ENCODE measurements at places on chromosomes 16 and 17.

DNA sequence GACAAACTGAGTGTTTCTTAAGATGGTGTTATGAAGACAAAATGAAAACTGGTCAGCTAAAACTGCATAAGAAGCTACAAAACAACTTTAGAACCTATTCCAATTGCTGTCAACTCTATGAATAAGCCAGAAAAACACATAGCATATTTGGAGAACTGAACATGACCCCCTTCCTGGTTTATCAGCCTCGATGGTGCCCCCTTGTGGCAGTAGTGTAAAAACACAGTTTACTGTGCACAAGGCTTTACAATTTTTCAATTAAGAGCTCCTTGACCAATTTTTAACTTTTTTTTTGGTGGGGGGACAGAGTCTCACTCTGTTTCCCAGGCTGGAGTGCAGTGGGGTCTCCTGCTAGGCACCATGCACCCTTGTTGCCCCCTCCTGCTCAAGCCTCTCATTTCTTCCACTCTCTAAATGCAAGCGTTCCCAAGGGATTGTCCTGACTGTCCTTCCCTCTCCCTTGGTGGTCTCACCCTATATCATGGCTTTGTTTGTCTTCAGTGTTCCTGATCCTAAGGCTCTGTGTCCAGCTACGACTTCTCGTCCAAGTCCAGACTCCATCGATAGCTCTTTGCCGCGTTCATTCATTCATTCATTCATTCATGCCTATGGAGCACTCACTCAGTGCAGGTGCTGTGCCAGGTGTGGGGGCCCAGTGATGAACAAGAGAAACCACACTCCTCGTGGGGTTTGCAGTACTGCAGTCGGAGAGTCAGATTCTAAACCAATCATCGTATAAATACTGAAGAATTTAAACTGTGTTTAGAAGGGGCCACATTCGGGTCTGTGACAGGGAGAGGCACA is 7.5 kb downstream of the EIF1 start:
- DNase-seq: no peak

- DNase-seq: no peak
Observed at GRCh38 chr17:72287586-72287985, 166.8 kb downstream of the SOX9 start.

- peak; percentile 92 for DNase-seq
Observed at GRCh38 chr17:45051060-45051719, at the start of gene DCAKD. Gene DCAKD (minus strand): TSS chr17:45051632. CDS start chr17:45034885, 16,747 bp downstream.

GRCh38 chr17:81667754-81668153 is 1.2 kb downstream of the CCDC137 start:
- peak; percentile 82 for DNase-seq

DNA sequence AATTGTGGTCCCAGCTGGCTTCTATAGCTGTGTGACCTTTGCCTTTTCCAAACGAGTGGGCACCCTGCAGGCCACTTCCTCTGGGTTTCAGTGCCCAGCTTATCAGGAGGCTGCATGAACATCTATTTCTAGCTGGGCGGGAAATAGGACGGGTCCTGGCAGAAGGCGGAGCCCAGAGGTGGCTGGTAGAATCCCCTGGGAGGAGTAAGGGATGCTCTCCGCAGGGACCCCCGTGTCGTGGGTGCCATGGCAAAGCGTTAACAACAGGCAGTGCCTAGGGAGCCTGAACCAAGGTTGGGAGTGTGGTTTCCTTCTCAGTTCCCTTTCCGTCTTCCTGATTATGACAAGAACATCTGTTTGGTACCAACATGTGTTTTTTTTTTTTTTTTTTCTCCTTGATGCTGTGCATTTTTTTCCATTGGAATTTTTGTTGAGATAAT is 58.2 kb downstream of the PLCG2 start:
- peak; percentile 29 for DNase-seq

DNA sequence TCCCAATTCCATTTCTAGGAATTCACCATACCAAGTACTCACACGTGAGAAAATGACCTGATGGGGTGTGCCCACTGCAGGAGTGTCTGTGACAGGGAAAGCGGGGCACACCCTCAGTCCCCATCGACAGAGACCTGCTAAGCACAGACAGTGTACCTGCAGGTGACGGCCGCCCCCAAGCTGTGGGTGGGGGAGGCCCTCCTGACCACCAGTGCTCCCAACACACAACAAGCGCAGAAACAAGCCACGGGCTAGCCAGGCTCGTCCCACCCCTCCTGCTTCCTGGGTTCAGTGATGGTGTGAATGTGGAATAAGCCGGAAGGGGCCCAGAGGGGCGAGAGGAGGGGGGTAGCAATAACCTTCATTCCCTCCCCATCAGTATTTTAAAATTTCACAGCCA is 31.9 kb downstream of the ZCCHC14 start:
- DNase-seq: no peak

- no peak for DNase-seq
Observed at GRCh38 chr16:10877472-10877946, 507 bp downstream of the CIITA start.

- no peak for DNase-seq
Observed at GRCh38 chr17:75762513-75763268, 2.3 kb downstream of the GALK1 start.

- DNase-seq: no peak
Observed at GRCh38 chr17:36894925-36895324, 42.4 kb upstream of the LHX1 start.
